ENCODE measurements at places on chromosomes 6 and 20.

DNA sequence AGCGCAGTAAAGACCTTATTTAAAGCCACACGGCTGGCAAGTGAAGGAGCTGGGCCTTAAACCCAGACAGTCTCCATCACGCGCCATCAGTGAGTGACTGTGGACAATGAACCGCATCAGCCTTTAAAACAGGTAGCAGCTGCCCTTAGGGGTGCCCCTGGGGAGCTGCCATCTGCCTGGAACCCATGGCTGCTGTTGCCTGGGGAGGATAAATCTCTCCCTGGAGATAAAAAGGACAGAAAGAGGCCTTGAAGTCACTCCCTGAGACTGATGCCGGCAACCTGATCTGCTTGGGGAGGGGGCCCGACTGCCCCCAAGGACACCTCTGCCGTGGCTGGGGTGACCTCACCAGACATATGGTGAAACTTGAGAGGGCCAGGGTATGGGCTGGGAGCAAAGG is 73.5 kb downstream of the PREX1 start:
- DNase-seq: no peak

- no peak for DNase-seq
These were observed 255.9 kb downstream of the SYNE1 start for GRCh38 chr6:152380993-152381898.

- no peak for DNase-seq
These were observed 530 bp upstream of the NEDD9 start for GRCh38 chr6:11232770-11233626.

DNA sequence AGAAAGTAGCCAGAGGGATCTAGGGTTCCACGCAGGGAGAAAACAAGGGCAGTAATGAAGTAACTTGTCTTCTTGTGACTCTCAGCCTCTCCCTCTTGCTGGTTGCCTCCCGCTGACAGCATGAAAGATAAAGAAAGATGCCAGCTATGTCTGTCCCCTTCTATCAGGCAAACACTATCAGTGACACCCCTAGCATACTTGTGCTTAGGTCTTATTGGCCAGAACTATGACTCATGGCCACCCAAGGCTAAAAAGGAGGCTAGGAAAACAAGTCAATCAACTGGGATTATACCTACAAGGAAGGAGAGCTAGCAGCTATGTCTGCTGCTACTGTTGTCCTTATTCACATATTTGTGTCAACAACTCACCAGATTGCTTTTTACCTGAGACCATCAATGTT is 206.8 kb upstream of the SOX4 start:
- no peak for DNase-seq

DNA sequence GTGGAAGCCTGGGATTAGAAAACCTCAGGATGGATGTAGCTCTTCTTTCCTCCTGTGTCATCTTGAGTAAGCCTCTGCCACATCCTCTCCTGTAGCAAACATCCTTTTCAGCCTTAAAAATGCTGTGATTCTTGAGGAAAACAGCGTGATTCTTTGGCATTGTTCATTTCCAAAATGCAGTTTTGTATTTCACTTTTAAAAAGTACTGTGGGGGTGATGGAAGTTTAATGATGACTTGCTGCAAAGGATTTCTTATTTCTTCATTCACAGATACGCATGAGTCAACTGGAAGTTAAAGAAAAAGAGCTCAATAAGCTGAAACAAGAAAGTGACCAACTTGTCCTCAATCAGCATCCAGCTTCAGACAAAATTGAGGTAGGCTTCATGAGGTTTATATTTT is 23.9 kb upstream of the SNRNP48 start:
- DNase-seq: no peak

GRCh38 chr6:101465863-101466262 is 72.4 kb downstream of the GRIK2 start:
- no peak for DNase-seq

- no peak for DNase-seq
These were observed 58.7 kb upstream of the SULF2 start for GRCh38 chr20:47843886-47844567.

DNA sequence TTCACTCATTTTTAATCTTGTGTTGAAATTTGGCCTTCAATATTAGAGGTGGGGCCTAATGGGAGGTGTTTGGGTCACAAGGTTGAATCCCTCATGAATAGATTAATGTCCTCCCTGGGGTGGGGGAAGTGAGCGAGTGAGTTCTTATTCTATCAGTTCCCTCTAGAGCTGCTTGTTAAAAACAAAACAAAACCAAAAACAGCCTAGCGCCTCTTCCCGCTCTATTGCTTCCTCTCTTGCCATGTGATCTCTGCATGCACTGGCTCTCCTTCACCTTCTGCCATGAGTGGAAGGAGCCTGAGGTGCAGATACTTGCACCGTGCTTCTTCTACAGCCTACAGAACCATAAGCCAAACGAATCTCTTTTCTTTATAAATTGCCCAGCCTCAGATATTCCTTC is 89.6 kb upstream of the SLC35F1 start:
- DNase-seq: no peak

GRCh38 chr6:157143171-157143889 is 180.0 kb downstream of the TMEM242 start:
- peak; percentile 38 for DNase-seq

GRCh38 chr6:26264547-26264946 is 100.5 kb upstream of the BTN3A2 start:
- no peak for DNase-seq

DNA sequence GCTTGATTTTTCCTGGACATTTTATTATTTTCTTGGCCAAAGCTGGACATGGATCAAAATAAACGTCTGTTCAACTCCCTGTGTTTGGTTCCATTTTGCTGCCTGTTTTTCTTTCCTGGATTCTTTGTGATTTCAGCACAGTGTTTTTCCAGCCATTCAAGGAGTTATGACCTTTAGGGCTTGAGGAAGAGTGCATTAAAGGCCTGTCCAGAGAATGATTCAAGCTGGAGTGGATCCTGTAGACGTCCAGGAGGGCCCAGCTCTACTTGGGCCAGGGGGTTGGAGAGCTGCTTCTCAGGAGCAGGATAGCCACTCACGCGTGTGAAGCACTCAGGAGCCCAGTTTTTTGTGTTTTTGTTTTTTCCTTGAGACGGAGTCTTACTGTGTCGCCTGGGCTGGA is 56.5 kb upstream of the IER3 start:
- DNase-seq: no peak

GRCh38 chr20:57788936-57789613 is 79.3 kb upstream of the PMEPA1 start:
- no peak for DNase-seq

DNA sequence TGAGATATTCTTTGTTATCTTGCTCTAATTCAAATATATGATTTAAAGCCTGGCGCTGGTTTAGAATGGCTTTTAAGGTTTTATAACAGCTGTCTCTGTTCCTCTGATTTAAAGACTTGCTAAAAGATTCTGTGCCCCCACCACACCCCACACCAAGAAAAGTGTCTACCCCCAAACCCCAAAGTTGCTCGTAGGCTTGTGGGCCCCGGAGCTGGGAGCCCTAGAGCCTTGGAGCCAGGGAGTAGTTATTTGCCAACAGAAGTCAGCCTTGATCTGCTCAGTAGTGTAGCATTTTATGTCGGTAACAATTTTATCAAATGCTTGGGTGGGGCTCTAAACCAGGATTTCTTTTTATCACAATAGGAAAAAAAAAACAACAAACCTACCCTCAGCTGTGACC is 105.2 kb upstream of the TRAF3IP2 start:
- no peak for DNase-seq

GRCh38 chr6:39885691-39886090 is 48.6 kb downstream of the MOCS1 start:
- no peak for DNase-seq

- no peak for DNase-seq
These were observed 89.3 kb upstream of the ZNFX1 start for GRCh38 chr20:49367113-49367512.

GRCh38 chr20:54576518-54576917 is 101.1 kb downstream of the DOK5 start:
- no peak for DNase-seq

DNA sequence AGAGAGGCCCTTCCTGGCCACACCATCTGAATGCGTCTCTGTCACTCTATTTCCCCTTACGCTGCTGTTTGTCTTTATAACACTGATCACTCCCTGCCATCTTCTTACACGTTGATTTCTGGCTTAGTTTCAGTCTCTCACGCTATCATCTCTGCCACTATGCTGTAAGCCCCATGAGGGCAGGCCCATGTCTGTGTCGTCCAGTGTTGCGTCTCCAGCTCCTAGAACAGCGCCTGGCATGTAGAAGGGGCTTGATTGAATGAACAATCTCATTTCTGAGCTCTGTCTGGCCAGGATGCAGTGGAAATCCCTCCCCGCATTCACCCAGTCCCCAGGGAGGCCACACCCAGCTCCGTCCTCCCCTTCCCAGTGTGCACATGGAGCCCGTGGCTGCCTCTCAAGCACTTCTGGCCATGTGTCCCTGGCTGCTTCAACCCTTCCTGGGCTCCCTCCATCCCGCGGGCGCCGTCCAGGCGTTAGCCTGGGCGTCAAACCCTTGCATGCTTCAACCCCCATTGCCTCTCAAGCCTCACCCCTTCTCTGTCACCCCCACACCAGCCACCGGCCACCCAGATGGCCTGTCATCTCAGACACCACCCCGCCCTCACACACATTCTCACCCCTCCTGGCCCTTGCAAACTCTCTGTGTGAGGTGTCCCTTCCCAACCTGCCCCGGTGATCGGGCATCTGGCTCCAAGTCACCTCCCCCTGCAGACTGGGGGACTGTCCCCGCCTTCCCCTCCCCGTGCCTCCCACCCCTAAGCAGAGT is 71.1 kb downstream of the SRC start:
- DNase-seq: no peak

DNA sequence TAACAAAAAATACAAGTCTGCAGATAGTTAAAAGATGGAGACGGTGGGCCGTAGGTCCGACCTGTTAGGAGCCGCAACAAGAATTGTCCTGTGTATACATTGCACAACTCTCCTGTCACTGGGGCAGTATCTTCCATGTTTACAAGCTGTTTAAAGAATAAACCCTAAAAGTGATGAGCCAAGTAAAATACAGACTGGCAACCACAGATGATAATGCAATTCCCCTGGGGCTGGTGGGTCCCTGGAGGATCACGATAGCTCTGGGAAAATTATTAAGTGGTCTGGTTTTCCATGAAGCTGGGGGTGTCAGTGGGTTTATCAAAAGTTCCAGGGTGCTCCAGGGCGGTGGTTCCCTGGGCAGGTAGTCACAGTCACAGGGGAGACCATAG is 8.1 kb upstream of the FAM50B start:
- no peak for DNase-seq

DNA sequence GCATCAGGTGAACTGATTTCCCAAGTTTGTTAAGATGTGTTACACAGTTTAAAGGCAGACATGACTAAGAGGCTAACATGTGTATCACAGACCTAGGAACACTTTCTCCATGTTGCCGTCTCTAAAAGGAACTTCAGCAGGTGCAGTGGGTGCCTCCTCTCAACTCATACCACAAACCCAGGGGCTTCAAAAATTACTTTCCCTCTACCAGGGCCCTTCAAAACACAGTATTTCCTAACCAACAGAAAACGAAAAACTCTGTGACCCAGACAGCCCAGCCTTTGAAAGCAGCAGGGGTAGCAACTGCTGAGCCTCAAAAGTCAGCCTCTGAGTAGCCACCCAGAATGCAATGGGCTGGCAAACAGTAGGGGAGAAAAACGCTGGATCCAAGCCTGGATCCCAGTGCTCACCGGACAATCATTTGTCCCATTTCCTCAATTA is 28.5 kb downstream of the B4GALT5 start:
- DNase-seq: no peak

- no peak for DNase-seq
These were observed 78.1 kb upstream of the EZR start for GRCh38 chr6:158897236-158897635.

DNA sequence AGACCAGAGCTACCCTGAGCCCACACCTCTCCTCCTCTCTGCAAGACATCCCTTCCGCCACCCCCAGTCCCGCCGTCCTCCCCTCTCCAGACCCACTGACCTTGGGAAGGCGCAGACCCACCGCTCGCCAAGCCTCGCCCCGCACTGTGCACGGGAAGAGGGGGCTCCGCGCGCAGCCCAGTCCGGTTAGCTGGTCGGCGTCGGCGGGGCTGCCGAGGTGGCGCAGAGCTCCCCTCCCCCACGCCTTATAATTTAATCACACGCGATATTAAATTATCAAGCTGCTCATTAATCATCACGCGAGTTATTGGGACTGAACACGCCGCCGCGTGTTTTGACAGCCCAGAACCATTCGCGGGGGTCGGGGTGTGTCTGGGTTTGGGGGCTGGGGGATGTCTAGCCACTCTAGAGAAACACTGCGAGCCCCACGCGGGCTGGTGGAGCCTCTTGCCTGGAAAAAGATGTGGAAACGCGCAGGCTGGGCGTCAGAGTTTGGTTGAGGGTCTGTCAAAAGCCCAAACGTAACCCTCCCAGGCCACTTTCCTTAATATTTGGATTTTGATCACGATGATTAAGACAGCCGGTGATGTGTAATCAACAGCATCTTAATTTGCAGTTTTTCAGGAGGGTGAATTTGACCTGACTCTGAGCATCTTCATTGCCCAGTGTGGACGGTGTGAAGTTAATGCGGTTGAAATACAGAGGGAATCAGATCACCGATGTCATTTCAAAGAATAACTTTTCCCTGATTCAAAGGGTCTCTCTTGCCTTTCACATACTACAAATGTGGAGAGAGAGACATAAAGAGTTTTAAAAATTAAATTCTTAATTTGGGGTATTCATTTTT is at the start of gene LINC00237:
TSS of gene LINC00237 (minus strand) at position 188 of the 847 bp plus-strand sequence.
- DNase-seq: no peak
